ENCODE measurements at places on chromosomes 2 and 18.
A peak's percentile ranks its signal among the peaks of the same experiment; 100 is the strongest.

DNA sequence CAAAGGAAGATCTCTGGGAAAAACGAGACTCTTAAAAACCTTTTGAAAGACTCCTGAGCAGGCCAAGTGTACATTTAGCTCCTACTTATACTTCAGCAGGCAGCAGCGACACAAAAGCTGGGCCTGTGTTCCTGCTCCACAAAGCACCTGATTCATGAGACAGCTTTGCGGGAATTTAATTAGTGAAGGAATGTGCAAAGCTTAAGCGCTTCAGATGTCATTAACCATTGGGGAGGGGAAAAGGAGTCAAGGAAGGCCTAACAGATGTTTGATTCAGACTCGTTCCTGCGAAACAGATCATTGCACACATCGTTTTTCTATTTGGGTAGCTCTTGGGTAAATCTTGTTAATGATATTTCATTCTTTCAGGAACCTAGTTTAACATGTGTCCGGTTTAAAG lies 125.9 kb downstream of the MAIP1 start:
- DNase-seq: no peak

- DNase-seq: no peak
These were observed 16.6 kb upstream of the TTL start for GRCh38 chr2:112465382-112465781.

DNA sequence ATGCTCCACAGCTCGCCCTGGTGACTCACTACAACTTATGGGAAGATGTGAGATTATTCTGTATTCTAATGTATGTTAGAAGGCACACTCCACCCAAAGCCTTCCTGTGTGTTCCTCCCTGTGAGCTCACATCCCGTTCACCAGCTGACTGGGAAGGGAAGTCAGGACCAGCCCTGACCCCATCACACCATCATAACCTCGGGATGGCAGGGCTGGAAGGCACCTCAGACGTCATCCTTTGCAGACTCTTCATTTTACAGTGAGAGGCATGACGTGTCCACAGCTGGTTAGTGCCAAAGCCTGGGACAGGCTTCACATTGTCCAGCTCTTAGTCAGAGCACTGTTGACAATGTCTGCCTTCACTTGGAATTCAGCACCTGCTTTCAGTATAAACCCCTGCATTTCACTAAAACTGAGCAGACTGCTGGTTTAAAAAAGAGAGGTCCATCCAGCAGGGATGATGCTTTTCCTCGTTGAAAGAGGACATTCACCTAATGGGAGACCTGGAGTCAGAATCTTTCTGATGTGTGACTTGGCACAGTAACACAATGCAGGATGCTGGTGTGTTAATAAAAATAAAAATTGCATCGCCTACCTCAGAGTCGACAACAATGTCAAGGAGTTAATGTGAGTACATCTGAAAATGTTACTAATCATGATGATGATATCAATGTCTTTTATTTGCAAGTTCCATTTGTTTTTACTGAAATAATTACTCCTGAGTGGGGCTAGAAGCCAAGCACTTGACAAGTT lies 418.0 kb upstream of the TNP1 start:
- no peak for DNase-seq

DNA sequence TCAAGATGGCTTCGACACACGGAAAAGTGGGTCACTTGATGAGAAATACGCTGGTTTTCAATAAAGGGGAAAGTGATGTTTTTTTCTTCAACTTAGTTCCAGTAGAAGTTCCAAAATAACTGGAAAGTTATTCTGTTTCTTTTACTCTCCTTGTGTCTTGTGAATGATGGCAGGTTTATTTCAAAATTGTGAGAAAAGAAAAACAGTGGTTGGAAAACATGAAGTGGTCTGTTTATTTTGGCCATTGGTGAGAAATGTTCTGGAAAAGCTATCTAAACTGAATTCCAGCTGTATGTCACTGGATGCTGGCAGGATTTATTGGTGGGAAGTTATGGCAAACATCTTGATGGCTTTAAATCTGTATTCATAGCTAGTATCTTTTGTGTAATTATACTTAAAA lies 484.1 kb downstream of the DCC start:
- no peak for DNase-seq

DNA sequence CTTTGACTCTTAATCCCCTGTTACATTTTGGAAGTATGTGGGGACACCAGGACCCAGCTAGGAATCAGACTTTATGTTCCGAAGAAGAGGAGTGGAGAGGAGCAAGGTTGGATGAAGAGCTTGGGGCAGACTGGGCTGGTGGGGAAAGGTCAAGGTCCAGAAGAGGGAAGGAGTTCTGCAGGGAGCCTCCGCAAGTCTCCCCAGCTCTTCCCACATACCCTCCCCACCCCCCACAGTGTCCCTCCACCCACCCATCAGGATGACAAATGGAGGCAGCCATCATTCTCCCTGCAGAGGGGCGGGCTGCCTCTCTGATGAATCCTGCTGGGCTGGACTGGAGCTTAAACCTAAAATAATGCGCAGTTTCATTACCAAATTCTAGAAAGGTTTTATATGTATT lies 77.2 kb downstream of the ACKR3 start:
- no peak for DNase-seq

DNA sequence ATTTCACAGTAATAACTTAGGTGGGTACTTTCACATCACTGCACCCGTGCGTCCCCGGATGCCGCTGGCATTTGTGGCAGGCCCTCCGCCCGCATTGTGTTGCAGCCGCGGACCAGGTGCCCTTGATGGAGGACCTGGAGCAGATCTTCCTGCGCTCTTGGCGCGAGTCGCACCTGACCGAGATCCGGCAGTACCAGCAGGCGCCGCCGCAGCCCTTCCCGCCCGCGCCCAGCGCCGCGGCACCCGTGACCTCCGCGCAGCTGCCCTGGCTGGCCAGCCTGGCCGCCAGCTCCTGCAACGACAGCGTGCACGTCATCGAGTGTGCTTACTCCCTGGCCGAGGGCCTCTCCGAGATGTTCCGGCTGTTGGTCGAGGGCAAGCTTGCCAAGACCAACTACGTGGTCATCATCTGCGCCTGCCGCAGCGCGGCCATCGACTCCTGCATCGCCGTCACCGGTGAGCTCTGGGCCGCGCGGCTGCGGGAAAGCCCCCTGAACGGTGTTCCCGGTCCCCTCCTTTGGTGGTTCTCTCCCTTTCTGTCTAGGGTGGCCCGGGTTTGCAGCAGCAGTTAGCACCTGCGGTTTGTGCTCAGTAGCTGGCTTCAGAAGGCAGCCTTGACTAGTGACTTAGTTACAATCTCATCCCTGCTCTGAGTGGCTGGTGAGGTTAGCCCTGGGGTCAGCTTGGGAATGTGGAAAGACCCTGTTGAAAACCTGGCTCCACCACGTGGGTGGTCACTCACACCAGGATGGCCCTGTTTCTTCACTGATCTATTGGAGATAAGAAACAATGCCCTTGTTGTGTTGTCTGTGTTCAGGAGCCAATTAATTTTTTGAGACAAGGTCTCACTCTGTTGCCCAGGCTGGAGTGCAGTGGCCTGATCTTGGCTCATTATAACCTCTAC lies 59.1 kb downstream of the GREB1 start:
- peak; percentile 38 for DNase-seq

DNA sequence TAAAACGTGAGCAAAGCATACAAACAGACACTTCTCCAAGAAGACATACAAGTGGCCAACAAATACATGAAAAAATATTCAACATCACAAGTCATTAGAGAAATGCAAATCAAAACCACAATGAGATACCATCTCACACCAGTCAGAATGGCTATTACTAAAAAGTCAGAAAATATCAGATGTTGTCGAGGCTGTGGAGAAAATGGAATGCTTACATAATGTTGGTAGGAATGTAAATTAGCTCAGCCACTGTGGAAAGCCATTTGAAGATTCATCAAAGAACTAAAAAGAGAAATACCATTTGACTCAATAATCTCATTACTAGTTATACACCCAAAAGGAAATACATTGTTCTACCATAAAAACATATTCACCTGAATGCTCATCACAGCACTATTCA lies 825.7 kb downstream of the SUCLG1 start:
- DNase-seq: no peak

GRCh38 chr18:48399303-48400075 lies 9.7 kb downstream of the ZBTB7C start:
- DNase-seq: no peak

GRCh38 chr2:134926231-134926931 lies 7.8 kb downstream of the CCNT2 start:
- DNase-seq: no peak

DNA sequence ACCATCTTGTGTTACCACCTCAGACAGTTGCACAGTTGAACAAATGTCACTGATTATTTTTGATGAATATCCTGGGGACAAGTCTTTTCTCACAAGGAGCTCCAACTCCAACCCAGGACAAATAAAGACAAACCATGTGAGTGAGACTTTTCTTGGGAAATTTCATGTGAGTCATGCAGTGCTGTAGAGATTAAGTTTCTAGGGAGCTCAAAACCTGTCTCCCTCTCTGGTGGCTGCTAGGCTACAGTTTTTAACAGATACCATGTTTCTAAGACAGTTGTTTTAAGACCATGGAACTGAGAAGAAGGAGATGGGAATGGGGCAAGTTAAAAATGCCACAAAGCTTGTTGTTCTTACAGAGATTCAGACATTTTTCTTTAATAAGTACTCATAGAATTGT lies 255.5 kb downstream of the RIT2 start:
- DNase-seq: no peak

- no peak for DNase-seq
These were observed 25.7 kb downstream of the LPIN1 start for GRCh38 chr2:11771971-11772615.

- DNase-seq: no peak
These were observed 245.1 kb upstream of the APCDD1 start for GRCh38 chr18:10209302-10209701.

GRCh38 chr2:194491409-194492115 lies 1165.5 kb upstream of the SLC39A10 start:
- DNase-seq: no peak

DNA sequence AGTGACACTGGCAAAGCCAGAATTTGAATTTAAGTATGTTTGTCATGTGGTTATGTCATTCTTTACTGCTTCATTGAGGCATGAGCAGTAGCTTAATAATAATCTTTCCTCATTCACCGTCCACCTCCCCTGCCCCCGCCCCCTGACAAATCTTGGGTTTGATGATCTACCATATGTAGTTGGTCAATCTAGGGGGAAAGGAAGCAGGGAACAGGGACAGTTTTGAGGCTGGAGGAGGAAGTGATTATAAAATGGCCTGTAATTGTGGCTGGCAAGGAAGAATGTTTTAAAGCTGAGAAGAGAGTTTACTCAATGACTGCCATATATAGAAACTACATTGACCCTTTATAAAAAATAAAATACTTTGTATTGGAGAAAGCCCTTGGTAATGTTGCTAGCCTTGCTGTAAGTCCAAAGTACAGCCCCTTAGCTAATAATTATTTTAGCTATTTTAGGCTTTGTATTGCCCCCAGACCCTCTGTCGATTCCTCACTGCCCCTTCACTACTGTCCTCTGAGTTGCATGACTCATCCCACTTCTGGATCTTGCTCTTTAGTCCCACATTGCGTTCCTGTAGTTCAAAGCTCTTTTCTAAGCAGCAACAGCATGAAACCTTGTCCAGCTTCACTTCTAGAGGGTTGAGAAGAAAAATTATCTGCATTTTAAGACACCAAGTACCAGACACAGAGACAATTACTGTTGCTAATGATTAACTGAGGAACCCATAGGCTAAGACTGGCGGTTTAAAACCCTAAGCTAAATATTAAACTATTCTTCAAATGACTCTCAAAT lies 38.4 kb downstream of the PELI1 start:
- no peak for DNase-seq

- DNase-seq: no peak
These were observed 389.8 kb downstream of the FIGN start for GRCh38 chr2:163345795-163346573.

DNA sequence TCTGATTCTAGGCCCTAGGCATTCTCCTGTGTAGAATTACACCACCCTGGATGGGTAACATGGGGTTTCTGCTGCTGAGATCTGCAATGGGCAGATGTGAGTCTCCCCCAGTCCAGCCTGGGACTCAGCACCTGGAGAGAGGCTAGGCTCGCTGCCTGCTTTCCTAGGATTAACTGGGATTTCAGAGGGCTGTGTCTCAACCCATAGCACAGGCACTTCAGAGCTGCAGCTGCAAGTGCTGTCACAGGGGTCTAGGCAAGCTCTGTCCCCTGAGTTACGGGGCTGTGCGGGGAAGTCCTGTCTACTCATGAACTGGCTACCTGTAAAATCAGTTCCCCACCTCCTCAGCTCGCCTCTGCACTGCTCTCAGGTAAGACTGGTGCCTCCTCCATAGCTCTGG lies 51.5 kb downstream of the CABLES1 start:
- no peak for DNase-seq

DNA sequence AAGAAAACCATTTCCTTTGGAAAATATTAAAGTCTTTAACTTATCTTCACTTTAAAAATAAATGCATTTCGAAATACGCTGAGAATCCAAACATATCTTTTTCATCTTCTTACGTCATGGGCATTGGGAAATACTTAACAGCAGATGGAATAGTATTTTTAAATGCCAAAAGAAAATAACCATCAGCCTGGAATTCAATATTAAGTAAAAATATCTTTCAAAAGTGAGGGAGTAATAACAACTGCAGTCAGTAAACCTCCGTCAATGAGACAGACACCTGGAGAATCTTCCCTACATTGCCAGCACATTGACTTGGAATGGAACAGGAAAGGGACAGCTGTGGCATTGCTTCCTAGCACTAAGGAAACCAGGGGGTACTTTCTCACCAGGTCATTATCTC lies 290.4 kb upstream of the TNP1 start:
- no peak for DNase-seq

GRCh38 chr2:11040992-11041391 lies 114.3 kb upstream of the SLC66A3 start:
- no peak for DNase-seq

DNA sequence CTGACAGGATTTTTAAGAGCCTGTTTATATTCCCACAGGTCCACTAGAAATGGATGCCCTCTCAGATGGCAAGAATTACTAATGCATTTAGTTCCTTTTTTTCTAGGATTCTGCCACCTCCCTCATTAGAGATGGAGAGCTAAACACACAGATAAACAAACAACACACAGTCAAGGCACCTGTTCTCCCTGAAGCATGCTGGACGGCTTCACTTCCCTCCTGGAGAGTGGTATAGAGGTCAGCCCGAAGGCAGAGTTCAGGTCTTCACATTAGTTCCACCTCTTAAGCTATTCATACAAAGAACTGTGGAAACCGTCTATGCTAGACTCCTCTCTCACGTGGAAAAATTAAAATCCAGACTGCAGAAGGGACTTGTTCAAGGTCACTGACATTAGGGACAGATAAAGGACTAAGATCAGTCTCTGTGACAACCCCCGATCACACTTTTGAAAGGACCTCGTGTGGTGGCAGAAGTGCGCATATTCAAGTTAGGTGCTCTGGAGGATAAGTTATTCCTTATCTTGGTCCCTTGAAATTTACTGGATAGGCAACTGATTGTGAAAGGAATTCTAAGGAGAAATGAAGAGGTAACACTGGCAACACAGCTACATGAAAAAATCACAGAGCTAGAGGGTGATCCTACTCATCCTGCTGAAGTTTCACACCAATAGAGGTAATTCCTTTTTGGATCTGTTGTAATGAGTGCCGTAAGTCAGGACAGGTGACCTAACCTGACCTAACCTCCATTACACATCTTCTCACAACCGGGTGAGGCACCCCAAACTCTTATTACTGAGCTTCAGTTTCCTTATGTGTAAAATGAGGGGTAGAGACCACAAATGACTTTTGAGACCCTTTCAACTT lies 75.1 kb downstream of the SPRED2 start:
- no peak for DNase-seq

GRCh38 chr2:97656905-97657587 lies 6.8 kb downstream of the ACTR1B start:
- no peak for DNase-seq

- DNase-seq: peak; percentile 59
These were observed 6.1 kb downstream of the CHMP1B start for GRCh38 chr18:11857177-11857887.

GRCh38 chr2:127293386-127293747 lies 577 bp downstream of the ERCC3 start:
- DNase-seq: no peak

Data from ovary (tissue), 10 donors.